ENCODE measurements at places on chromosomes 4 and X. TPM values are rescaled to one million over a fixed set of nuclear protein-coding genes. Genes with fewer than 3 reads are reported as not detected.

GRCh38 chrX:13489454-13489853 lies 79.9 kb upstream of the EGFL6 start:
- no peaks in the 10 kb centered on the region for H3K27me3 ChIP-seq
- DNase-seq = no peak
- peak overlapping the region; percentile 73 for H3K27ac ChIP-seq
- no peak overlapping the region for H3K4me3 ChIP-seq
- H3K4me1 ChIP-seq = peaks cover 16% of the 10 kb centered on the region

DNA sequence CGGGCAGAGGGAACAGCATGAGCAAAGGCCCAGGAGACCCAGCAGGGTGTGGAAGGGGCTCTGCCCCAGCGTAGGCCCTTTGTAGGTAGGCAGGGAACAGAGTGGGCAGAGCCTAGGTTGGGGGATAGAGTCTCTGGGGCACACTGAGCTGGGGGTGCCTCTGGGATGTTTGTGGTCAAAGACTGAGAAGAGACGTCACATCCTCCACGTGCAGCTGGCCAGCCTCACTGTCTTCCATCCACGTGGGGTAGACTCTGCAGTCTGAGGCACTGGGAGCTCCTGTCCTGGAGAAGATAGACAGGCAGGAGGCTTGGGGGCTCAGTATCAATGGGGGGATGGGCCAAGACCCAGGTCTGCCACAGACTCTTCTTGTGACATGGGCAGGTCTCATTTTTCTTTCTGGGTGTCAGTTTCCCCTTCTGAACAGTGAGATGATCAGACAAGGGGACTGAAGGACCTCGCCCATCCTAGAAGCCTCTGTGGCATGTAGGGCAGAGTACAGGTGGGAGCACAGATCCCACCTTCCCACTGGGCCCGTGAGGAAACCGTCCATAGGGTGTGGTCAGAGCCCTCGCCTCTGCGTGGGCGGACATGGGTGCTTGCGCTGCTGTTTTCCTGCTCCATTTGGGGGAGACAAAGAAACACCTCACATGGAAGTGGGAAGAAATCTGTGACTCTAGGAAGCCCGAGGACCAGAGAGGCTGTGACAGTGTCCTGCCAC lies 22.9 kb downstream of the WFS1 start:
- no peaks in the 10 kb centered on the region for H3K27me3 ChIP-seq
- H3K27ac ChIP-seq = no peak overlapping the region
- H3K4me1 ChIP-seq = no peaks in the 10 kb centered on the region
- H3K4me3 ChIP-seq = no peak overlapping the region

GRCh38 chr4:47538111-47538824 lies 53.2 kb downstream of the ATP10D start:
- no peak overlapping the region for H3K4me3 ChIP-seq
- no peak for DNase-seq
- peaks cover 95% of the 10 kb centered on the region for H3K36me3 ChIP-seq
- H3K27me3 ChIP-seq = no peaks in the 10 kb centered on the region
- no peak overlapping the region for H3K27ac ChIP-seq
- H3K4me1 ChIP-seq = no peaks in the 10 kb centered on the region

DNA sequence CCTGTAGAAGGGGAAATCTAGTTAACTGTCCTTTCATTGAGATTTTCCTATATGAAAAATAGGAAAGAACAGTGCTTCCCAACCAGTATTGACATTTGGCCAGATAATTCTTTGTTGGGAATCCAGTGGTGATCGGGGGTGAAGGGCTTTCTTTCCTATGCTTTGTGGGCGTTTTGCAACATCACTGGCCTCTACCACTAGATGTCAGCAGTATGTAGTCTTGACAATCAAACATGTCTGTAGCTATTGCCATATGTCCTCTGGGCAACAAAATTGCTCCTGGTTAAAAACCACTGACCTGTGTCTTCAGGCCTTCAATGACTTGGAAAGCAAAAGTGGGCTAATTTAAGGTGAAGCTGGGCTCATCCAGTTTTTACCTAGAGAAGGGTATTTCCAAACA lies 658.5 kb downstream of the DACH2 start:
- H3K27ac ChIP-seq = no peak overlapping the region
- no peaks in the 10 kb centered on the region for H3K27me3 ChIP-seq
- no peaks in the 10 kb centered on the region for H3K4me1 ChIP-seq

The CHST7 gene
- total RNA-seq = 3.1 TPM

- no peaks in the 10 kb centered on the region for H3K4me1 ChIP-seq
- no peaks in the 10 kb centered on the region for H3K36me3 ChIP-seq
- H3K27me3 ChIP-seq = no peaks in the 10 kb centered on the region
Measured at GRCh38 chrX:39774774-39775328, 322.9 kb downstream of the BCOR start.
